ENCODE measurements at places on chromosomes 7 and 10.

DNA sequence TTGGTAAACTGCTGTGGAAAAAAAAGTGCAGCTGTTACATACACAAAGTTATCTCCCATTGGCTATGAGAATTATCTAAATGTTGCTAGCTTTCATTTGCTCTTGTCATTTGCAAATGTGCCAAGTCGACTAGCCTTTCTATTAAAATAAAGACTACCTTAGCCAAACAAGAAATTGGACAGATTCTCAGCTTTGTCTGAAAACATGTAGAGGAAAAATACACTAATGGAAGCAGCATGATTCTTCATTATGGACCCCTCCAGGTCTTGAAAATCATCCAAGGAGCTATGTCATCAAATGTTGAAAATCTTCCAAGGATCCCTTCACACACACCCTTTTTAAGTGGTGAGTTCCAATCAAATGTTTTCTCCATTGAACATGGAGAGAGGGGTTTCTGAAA is 237.7 kb downstream of the ETV1 start:
- DNase-seq, result no peak

- DNase-seq, result no peak
These were observed 384.4 kb upstream of the ZWINT start for GRCh38 chr10:56745490-56745889.

DNA sequence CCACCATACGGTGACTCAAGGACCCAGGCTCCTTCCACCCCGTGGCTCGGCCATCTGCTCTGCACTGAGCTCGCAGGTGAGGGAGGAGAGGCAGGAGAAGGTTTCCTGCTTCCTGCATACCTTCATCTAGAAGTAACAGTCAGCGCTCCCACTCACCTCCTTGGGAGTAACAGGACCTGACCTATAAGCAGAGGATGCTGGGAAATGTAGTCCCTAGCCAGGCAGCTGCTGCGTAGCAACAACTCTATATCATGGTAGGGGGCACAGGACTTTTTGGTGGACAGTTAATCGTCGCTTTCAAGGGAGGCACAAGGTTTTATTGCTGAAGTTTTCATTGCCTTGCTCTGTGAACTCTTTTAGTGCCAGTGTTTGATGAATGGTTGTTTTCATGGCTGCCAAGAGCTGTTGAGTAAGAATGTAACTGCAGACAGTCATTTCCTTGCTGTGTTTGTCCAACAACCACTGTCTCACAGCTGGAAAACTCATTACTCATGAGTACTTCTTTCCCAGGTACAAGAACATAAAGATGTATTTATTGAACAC is 10.2 kb upstream of the ZFYVE27 start:
- DNase-seq, result no peak

- no peak for DNase-seq
These were observed 267.3 kb upstream of the NPVF start for GRCh38 chr7:25495342-25496250.

DNA sequence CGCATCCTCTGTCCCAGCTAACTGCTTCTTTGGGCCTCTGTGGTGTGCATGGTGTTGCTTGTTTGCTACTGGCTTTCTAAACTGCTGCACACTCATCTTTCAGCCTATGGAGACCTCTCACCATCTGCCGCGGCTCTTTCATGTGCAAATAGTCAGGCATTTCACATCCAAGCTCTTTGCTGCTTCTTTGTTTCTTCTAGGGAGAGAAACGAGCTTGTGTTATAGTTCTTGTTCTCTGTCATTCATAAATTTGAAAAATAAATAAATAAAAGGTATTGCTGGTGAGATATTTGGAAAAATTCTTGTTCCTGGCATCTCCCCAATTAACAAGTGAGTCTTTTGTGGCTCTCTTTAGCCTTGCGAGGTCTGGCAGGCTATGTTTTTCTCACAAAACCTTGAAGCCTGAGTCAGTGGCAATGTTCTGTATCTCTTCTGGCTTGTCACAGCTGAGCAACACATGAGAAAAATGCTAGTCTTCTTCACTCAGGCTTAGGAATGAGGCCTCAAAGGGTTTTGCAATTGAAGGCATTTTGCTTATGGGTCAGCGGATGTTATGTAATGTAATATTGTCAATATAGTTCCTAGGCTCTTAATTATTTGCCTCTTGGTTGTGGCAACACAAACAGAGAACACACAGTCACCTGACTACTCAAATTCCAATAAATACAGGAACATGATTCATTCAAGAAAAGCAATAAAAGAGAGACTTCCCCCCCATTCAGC is 274.0 kb downstream of the FRMD4A start:
- no peak for DNase-seq

DNA sequence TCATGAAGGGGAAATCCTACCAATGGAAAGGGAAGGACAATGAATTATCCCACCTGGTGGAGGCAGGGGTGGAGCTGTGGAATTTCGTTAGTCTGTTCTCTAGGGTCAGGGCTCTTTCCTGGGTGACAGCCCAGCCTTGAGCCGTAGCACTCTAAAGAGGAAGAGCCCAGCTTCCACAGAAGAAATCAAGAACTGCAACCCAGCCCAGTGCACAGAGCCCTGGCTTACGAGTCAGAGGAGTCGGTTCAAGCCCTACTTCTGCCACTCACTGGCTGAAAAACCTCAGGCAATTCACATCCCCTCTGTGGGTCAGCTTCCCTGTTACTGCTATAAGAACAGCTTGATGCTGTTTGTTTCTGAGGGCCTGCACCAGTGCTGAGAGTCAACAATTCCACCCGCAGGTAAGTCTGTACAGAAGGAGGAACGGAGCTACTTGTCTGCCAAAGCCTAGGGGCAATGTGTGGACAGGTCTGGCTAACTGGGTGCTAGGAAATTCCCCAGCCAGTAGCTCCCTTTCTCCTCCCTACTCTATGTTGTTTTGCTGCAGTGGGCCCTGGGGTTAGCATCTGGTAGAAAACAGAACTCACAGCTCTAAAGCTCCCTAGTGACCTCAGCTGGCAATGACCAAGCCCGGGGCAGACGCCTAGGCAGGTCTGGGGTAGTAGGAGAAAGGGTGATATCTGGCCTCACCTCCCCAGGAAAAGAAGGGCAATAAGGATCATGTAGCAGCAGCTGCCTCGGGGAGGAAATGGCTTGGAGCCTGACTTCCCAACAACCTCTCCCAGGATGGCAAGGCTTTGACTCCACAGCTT is 3.3 kb downstream of the AVPI1 start:
- no peak for DNase-seq

GRCh38 chr7:45623740-45624391 is 49.7 kb downstream of the ADCY1 start:
- no peak for DNase-seq

- DNase-seq, result peak; percentile 61
These were observed 144.2 kb upstream of the TNRC18 start for GRCh38 chr7:5567790-5568189.

DNA sequence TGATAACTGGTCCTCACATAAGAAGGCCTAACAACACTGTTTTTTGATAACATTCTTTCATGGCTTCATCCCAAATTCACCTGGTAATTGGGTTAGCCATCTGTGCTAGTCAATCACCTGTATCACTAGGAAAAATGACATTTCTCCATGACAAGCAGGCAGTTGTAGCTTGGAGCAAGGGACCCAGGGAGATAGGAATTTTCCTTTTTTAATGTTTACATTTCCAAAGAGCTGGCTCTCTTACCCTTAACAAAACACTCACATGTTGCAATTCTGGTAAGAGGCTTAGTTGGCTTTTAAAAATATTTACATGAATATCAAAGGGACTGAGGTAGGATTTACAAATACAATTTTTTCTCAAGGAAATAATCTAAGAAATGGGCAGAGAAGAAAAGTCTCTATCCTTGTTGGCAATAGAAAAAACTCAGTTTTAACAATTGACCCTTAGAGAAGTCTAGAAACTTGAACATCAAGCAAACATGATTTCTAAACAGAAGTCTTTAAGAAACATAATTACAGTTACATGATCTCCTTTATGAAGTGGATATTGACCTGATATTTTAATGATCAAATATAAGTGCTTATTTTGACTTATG is 16.1 kb upstream of the AKR1C1 start:
- no peak for DNase-seq

DNA sequence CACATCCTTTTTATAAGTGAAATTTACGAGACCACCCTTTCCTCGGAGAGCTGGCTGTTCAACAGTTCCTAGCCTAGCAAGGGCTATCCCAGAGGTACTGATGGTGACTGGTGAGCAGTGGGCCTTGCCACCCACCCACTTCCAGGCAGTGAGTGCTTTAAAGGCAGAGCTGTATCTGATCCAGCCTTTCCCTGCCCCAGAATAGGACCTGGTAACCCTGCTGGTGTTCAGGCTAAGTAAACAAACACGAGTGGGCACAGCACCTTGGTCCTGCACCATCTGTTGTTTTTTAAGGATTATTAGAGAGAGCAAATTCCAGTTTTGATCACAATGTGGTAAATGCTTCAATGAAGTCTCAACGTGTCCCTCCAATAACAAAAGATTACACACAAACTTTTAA is 75.7 kb downstream of the COBL start:
- no peak for DNase-seq

- no peak for DNase-seq
These were observed 48.2 kb upstream of the SMNDC1 start for GRCh38 chr10:110352930-110353243.
